Testis (tissue), 5 donors: ENCODE measurements at places on chromosomes 16 and 17. TPM values are rescaled to one million over a fixed set of nuclear protein-coding genes. Genes with fewer than 3 reads are reported as not detected.

- H3K4me3 ChIP-seq: no peak overlapping the region
- DNase-seq: no peak
- H3K27ac ChIP-seq: no peak overlapping the region
- H3K4me1 ChIP-seq: no peaks in the 10 kb centered on the region
These were observed 11.9 kb upstream of the PVALEF start for GRCh38 chr17:81153340-81153803.

GRCh38 chr16:12896562-12896961, 4.8 kb upstream of the SHISA9 start:
- DNase-seq: no peak
- no peak overlapping the region for H3K4me3 ChIP-seq
- no peaks in the 10 kb centered on the region for H3K36me3 ChIP-seq
- H3K27ac ChIP-seq: no peak overlapping the region
- peaks cover 4% of the 10 kb centered on the region for H3K4me1 ChIP-seq
- H3K27me3 ChIP-seq: no peaks in the 10 kb centered on the region

GRCh38 chr16:48535831-48536613, 74.0 kb downstream of the N4BP1 start:
- H3K4me3 ChIP-seq: no peak overlapping the region
- DNase-seq: peak; percentile 56
- H3K27ac ChIP-seq: peak overlapping the region; percentile 39
- no peaks in the 10 kb centered on the region for H3K27me3 ChIP-seq

GRCh38 chr16:83959656-83960434, 6.8 kb downstream of the OSGIN1 start:
- H3K27me3 ChIP-seq: no peaks in the 10 kb centered on the region
- DNase-seq: no peak
- no peak overlapping the region for H3K27ac ChIP-seq
- H3K36me3 ChIP-seq: no peaks in the 10 kb centered on the region
- H3K4me1 ChIP-seq: peaks cover 9% of the 10 kb centered on the region

GRCh38 chr17:21357696-21358656, 18.2 kb upstream of the KCNJ12 start:
- H3K36me3 ChIP-seq: no peaks in the 10 kb centered on the region
- DNase-seq: no peak
- H3K4me3 ChIP-seq: no peak overlapping the region
- H3K4me1 ChIP-seq: peaks cover 7% of the 10 kb centered on the region

GRCh38 chr17:55116440-55116914, 147.9 kb downstream of the STXBP4 start:
- H3K4me1 ChIP-seq: no peaks in the 10 kb centered on the region
- H3K27me3 ChIP-seq: no peaks in the 10 kb centered on the region
- no peak overlapping the region for H3K27ac ChIP-seq
- H3K4me3 ChIP-seq: no peak overlapping the region
- H3K36me3 ChIP-seq: no peaks in the 10 kb centered on the region

- DNase-seq: peak; percentile 51
- H3K27ac ChIP-seq: no peak overlapping the region
- no peak overlapping the region for H3K4me3 ChIP-seq
- H3K27me3 ChIP-seq: no peaks in the 10 kb centered on the region
- no peaks in the 10 kb centered on the region for H3K4me1 ChIP-seq
These were observed 16.1 kb upstream of the TNFRSF13B start for GRCh38 chr17:16987830-16988601.

Gene UTS2R
- total RNA-seq: 3.8 TPM

Gene C17orf67
- total RNA-seq: 3.7 TPM

Gene GLTPD2
- not detected for total RNA-seq

Gene KRTAP2-3
- not detected for total RNA-seq

Gene C16orf46
- 15.2 TPM for total RNA-seq
